NCI-H187 treated with DMSO at 0.1 percent for 48 hours (cell line): ENCODE measurements at places on chromosomes 5 and 9.
A peak's percentile ranks its signal among the peaks of the same experiment; 100 is the strongest.

DNA sequence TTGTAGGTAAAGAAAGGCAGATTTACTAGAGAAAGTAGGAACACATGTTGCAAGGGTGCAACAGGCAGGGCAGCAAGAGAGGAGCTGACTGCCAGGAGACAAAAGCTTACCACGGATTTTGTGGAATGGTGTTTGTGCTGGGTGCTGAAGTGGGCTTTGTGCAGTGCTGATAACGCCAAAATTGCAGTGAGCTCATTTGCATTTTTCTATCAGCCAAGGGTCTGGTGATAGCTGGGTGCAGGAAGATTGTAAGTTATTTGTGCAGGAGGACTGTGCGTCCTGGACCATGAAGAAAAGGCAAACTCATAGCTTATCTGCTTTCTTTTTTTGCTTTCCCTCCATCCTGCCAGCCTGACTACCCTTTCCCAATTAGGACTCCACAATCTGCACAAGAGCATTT, 13.6 kb downstream of the CTSL start:
- no peak for DNase-seq

DNA sequence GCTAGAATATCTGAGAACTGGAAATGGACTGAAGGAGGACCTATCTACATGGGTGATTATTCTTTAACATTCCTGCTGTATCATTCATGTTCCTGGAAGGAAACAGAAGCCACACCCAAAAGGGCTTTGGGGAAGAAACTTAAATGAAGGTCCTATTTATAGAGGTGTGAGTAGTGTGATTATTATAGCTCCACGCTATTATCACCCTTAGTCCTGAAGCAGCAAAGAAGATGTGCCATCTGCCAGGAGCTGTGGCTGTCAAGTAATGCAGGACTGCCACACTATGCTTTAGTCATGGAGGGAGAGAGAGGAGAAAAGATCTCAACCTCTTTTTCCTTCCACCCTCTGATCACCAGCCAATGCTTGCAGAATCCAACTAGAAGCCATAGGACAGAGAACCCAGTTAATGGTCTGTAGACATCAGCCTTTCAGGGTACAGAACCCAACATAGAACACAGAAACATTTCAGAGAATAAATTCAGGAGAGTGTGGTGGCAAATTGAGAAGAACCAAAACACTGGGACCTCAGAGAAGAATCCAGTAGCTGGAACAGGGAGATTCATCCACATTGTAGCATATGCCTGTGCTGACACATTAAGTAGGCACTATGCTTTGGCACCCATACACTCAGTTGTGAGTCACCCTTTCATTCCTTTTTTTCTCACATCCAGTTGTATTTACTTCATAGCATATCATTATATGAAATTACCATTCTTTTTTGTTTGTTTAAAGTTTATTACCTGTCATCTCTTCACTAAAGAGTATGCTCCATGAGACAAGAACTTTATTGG, 21.0 kb upstream of the RNF180 start:
- no peak for DNase-seq

DNA sequence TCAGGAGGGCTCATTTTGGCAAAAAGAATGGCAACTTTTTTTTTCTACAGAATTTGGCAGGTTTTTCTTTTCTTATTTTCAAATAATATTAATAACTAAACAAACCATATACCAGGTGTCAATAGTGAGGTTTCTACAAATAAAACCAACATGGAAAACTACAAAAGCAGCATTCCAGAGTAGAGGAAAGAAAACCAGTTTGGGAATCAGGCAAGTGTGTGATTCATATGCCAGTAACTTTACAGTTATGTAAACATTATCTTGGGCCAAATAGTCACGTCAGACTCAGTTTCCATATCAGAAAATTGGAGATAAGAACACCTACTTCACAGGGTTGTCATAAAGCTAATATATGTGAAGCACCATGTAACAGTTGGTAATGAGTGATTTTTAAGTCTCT, 51.7 kb downstream of the FBXW11 start:
- DNase-seq: no peak

DNA sequence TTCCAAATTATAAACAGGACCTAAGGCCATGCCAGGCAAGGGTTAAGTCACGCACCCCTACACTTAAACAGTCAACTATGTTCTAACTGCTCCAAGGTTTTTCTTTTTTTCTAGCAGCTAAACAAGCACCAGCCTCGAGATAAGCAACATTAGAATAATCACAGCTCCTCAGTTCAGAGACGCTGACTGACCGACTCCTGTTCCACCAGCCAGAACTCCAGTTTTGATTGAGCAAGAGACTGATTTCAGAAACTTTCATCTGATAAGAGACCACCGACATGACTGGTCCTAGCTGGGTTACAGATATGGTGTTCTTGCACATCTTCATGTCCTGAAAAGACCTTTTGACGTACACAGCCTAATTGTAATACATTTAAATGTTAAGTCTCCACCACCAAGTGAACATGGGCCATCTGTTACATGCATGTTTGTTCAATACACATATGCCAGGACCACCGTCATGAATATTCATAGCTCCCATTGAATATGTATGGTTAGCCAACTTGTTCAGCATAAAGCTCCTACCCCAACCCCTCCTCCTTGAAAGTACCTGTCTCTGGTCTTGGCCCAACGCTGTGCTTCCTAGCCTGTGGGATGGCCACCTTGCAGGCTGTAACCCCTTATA, 23.7 kb upstream of the OTULINL start:
- DNase-seq: no peak

- DNase-seq: no peak
These were observed 181.8 kb upstream of the MVB12B start for GRCh38 chr9:126144603-126145456.

- DNase-seq: no peak
These were observed 76.6 kb upstream of the PRRC1 start for GRCh38 chr5:127440831-127441230.

GRCh38 chr9:131324736-131325679, 35.5 kb downstream of the PLPP7 start:
- DNase-seq: no peak

DNA sequence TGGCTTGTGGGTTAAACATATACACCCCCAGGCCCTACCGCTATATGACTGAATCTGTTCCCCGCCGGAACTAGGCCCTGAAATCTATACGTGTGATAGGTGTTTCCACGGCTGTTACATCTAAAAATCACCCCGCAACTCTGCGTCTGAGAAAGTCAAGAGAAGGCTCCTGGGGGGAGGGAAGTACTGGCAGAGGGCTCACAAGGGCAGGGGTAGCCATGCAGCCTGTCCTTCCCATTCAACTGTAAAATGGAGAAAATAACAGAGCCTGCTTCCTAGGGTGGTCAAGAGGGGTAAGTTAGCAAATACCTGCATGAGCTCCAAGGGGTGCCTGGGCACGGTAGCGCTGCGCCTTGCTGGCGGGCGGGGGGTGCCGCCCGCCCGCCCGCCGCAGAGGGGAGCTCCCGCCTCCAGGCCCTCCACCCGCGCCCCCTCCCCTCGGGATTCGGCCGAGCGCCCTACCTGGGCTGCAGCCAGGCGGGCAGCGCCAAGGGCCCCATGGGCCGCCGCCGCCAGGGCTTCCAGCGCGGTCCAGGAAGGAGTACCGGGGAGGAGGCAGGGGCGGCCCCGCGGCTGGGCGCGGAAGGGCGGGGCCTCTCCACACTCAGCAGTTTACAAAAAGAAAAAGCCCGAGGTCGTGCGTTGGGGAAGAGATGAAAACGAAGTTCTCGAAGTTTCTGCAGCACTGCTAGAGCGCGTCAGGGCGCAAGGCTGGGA, at the start of gene HACD4:
Gene HACD4 (minus strand): TSS at position 550 of the 717 bp plus-strand sequence. CDS start 50 bp downstream, at position 500.
- no peak for DNase-seq

GRCh38 chr5:134079748-134080581, 34.5 kb upstream of the TCF7 start:
- no peak for DNase-seq

DNA sequence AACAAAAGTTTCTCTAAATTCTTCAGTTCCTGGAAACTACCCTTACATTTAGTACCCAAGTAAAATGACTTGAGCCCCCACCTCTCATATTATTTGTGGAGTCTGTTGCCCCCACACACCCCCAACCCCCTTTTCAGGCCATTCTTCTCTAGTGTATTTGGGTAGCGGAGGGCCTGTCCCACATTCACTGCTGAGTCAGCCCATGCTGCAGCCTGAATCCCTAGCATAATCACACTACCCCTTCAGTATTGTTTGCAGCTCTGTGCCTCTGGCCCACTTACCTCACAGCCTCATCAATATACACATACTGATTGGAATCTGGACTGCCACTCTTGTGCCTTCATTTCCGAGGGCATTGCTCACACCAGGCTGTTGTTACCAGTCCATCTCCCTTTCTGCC, 26.8 kb downstream of the RGS7BP start:
- no peak for DNase-seq

DNA sequence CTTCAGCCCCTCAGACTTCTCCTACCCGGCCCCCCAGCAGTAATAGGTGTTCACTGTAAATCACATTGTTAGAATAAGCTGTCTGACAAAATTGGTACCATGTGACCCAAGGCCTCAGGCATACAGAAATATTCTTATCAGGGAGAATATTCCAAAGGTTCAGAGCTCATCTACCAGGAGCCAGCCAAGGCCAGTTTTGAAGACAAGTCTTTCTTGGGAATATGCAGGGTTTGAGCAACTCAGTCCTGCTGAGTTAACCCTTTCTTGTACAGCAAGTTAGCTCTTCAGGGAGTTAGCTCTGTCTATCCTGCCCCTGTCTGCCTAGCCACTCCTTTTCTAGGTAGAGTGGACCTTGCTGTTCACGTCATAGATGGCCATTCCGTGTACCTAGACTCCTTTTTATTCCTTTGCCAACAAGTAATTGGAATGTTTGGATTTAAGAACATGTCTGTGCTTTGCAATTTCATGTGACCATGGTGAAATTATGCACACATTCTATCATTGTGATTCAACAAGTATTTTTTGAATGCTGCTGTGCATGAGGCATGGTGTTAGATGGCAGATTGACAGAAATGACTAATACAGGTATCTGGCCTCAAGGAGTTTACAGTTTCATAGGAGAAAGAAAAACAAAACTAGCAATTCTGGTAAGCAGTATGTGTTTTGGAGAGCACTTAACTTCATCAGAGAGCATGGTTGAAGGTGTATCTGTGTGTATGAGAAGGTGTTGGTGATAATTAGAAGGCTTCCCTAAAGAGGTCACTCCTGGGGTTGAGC, 22.6 kb downstream of the TGFBR1 start:
- no peak for DNase-seq

DNA sequence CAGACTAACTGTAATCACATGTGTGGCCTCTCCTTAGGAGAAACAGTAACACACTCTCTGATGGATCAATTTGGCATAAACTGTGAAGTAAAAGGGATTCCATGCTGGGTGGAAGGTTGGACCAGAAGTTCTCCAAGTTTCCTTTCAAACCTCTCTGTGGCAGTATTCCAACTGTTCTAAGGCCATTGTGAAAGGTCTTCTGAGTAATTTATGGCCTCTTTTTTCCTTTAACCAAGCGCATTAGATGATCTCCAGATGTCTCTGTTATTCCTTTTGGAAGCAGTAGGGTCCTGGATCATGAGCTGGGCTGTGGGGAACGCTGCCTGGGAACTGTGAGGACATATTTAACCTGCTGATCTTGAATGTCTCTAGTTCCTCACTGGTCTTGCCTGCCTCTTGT, 80.6 kb upstream of the IL6ST start:
- no peak for DNase-seq

GRCh38 chr9:13049223-13049622, 230.3 kb downstream of the MPDZ start:
- DNase-seq: peak; percentile 25

DNA sequence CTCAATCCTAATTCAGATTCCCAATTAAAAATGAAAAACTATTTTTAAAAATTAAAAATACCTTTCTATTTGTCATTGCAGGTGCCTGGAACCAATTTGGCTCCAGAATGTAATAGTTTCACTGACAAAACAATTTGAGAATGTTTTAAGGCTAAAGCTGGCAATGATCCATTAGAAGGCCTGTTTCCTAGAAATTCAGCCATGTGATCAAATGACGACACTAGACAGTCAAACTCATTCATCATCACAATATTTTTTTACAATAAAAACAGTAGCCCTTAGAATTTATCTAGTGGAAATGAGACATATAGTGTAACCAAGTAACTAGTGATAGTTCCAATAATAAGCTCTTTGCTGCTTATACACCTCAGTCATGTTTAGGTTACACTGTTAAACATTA, 75.4 kb upstream of the MAP3K1 start:
- DNase-seq: no peak

DNA sequence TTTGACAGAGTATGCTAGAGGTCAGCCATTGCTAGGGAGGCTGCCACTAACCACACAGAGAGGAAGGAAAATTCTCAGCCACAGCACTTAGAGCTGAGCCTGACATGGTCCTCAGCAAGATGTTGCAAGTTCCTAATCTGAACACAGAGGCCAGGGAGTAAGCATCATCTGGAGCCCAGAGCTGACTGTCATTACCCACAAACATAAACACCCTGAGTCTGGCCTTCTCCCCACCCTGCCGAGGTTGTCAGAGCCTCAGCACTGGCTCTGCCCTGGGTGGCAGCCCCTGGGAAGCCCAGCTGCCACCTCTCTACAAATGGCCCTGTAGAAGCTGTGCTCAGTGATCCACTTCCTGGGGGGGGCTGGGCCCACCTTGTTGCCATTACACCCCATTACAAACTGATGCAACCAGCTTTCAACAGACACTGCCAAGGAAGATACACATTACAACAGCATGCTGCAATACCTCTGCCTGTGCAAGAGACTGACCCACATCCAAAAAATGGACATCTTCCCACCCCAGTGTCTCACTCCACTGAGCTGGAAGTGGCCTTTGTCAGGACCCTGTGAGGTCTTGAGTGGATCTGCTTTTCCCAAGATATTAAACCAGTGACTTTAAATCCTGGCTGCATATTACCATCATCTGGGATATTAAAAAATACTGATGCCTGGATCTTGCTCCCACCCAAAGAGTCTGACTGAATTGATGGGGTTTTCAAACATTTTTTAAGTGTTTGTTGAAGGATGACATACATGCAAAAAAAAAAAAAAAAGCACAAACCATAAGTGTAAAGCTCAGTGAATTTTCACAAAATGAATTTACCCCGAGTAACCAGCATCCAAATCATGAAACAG, 33.0 kb downstream of the IRF1 start:
- no peak for DNase-seq

GRCh38 chr9:76355886-76356285, 38.3 kb downstream of the RFK start:
- DNase-seq: no peak

GRCh38 chr9:12759761-12760160, 15.1 kb upstream of the LURAP1L start:
- DNase-seq: no peak

DNA sequence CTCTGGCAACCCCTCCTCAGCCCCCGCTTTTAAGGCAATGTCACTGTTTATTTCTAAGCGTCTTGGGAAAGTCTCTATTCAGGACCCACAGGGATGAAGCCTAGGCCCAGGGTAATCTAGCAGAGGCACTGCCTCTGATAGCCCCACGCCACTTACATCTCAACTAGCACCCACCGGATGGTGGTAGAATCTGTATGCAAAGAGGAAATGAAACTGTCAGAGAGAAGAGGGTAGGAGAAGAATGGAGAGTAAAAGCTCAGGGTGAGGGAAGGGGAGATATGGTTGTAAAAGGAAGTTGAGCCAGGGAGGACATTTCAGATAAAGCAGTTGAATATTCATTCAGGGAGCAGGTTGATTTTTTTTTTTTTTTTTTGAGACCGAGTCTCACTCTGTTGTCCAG, 3.0 kb downstream of the FRRS1L start:
- DNase-seq: no peak

- no peak for DNase-seq
These were observed 55.8 kb downstream of the GNAQ start for GRCh38 chr9:77975806-77976205.

- no peak for DNase-seq
These were observed 31.0 kb downstream of the PCDHGC5 start for GRCh38 chr5:141519605-141520565.

GRCh38 chr5:153700940-153701339, 210.5 kb downstream of the GRIA1 start:
- no peak for DNase-seq
